ENCODE measurements at places on chromosomes 12 and 14.

DNA sequence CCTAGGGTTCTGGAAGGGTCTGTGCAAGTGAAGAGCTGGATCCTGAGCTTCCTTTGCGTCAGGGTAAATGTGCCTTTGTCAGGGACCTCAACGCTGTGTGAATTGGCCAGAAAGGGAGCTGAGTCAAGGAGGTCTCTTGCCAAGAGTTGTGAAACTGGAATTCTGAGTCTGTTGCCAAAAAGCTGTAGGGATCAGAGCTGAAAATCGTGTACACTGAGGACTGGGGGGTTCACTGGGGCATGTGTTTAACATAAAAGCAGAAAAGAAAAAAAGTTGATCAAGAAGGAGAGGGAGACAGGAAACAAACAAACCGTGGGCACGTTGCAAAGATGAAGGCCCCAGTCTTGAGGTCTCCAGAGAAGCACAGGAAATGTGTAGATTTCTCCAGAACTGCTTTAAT, 1081.5 kb downstream of the VRK1 start:
- peak; percentile 71 for DNase-seq

DNA sequence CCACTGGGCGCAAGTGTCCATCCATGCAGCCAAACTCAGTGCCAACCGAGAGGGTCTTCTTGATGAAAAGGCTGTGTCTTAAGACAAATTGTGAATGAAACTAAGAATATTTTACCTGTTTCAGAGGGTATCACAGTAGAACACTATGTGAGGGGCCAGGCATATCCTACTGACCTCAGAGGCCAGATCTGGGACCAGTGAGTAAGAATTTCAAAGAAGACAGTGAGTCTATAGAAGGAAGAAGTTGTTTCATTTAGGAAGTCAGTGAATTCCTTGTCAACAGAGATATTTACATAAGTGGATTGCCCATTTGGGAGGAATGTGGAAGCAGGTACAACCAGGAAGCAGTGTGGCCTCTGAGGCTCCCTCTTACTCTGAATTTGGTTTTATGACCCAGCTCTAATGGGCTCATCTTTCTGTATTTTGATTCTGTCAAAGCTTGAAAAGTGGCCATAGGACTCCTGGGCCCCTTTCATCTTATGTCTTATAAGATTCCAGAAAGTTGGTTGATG, 137.4 kb downstream of the ZNF664 start:
- no peak for DNase-seq

GRCh38 chr12:101698800-101699347, 1.4 kb downstream of the CHPT1 start:
- peak; percentile 12 for DNase-seq

- DNase-seq: peak; percentile 5
Measured at GRCh38 chr14:33842299-33842698, 108.6 kb downstream of the EGLN3 start.

GRCh38 chr14:22563987-22564386, 25.0 kb downstream of the DAD1 start:
- peak; percentile 64 for DNase-seq

DNA sequence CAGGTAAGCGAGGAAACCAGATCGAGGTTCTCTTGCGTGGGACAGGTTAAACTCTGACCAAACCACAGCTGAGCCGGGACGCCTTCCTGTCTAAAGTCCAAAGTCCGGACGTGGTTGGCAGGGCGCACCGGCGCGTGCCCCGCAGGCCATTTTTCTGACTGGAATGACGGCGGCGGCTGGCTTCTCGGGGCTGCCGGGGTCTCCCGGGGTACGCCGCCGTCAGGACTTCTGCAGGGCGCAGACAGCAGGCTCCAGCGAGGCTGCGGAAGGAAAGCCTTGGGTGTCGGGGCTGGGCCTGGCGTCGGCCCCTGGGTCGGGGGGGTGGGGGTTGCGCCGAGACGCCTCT, 32.8 kb downstream of the MIA2 start:
- no peak for DNase-seq

- no peak for DNase-seq
Measured at GRCh38 chr12:89597210-89597609, 71.4 kb upstream of the POC1B start.

DNA sequence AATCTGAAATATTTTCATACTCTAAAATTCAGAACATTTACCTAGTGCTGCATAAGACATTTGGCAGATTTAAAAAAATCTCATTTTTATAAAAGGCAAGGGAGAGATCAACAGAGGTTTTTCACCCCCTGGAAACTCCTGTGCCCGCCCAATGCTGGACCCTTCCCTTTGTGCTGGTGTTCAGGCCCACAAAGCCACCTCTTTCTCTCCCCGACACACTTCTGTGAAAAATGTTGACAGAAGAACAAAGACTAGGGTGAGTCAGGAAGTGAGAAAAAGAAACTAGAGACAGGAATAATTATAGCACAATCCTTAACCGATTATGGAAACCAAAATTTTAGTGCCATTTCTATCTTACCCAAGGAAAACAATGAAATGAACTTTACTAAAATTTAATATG, 197.7 kb upstream of the STXBP6 start:
- DNase-seq: no peak

DNA sequence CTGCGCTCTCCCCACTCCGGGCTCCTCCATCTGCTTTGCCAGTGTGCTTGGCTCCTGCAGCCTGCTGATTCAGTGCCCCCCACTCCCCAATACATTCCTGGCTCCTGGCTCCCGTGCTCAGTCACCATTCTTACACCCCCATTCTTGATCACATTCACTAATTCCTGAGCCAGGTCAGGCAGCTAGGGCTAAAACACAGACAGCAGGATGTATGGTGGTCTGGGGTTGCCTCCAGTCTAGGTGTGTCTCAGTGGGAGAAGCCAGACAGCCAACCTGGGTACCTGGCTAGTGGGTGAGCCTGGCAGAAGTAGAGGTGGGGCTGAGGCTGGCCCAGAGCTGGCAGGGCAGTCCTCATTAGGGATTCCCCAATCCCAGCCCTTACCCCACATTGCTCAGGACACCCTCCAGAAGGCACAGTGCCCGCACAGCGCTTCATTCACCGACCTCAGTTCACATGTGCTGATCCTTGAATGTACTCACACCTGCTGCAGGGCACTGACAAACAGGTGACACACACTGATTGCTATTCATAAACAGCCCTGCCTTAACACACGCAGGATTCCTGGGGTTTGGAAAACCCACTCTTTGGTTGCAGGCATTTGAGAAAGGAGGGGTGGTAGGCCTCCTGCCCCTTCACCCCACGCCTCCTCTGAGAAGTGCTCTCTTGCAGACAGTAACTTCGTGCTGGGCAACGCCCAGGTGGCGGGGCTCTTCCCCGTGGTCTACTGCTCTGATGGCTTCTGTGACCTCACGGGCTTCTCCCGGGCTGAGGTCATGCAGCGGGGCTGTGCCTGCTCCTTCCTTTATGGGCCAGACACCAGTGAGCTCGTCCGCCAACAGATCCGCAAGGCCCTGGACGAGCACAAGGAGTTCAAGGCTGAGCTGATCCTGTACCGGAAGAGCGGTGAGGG, 1.7 kb downstream of the KCNH3 start:
- DNase-seq: no peak

DNA sequence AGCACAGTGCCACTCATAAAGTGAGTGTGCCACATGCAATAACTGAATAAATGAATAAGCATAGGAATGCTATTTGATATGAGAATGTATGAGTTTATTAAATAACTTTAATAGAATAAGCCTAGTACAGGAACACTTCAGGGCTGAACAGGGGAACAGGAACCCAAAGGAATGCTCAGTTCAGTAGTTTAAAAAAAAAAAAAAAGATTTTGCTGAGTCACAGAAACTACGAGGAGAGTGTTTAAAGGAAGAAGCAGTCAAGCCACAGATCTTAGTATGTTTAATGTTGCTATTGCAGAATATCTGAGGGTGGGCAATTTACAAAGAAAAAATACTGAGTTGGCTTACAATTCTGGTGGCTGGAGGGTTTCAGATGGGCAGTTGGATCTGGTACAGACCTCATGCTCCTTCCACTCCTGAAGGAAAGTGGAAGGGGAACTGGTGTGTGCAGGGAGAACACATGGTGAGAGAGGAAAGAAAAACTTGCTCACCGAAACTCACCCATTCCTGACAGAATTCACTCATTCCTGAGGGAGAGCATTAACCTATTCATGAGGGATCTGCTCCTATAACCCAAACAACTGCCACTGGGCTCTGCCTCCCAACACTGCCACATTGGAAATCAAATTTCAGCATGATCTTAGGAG, 880.3 kb upstream of the MGAT4C start:
- DNase-seq: peak; percentile 60

GRCh38 chr14:37584211-37585100, 10.6 kb downstream of the FOXA1 start:
- no peak for DNase-seq

DNA sequence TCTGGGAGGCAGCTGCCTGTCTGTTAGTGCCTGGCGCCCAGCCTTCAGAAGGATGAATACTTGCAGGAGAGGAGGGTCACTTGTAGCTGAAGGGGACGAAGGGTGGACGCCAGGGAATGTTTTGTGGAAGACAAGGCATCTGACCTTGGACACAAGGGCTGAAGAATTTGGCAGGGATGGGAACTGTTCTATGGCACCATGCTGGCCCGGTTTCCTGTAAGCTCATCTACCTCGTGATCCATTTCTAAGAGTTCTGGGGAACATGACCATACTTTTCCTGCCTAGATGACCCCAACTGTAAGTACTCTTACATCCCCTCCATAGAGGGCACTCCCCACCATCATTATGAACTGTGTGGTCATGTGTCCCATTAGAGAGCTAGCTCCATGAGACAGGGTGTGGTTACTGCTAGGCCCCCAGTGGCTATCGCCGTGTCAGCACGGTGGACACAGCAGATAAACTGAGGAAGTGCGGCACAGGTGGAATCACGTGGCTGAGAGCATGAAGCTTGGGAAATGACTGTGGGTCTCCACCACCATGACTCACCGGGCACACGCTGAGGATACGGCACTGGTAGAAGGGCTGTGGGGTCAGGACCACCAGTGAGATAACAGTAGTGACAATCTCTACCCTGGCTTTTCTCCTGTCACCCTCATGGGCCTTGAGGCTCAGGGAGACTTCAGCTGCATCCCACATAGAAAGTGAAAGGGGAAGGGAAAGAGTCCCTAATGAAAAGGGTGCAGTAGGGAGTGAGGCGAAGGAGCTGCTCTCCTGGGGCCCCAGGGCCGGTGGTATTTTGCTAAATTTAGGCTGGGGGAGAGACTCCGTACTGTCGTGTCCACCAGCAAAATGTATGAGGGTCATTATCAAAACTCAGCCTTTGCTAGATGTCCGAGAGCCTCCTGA, 252.6 kb downstream of the FOXN3 start:
- no peak for DNase-seq

- DNase-seq: no peak
Measured at GRCh38 chr12:32446316-32447119, 47.2 kb downstream of the FGD4 start.

DNA sequence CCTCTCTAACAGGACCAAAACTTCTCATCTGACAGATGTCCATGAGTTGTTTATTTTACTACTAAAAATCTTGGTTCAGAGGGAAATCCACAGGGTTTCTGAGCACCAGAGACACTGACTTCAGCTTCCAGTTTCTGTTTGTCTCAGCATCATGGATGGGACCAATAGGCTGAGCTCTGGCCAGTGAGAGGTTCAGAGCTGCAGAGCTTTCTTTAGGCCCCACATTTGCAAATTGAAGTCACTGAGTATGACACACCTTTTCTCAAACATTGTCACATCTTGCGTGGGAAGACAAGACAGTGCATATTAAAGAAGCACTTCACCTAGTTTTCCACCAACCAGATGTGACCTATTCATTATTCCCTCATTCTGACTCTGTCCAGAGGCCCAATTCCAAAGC, 45.2 kb downstream of the RDH12 start:
- no peak for DNase-seq

GRCh38 chr14:57512220-57512619, 18.6 kb upstream of the CCDC198 start:
- DNase-seq: no peak

- DNase-seq: no peak
Measured at GRCh38 chr14:34003082-34003668, 52.3 kb upstream of the EGLN3 start.

DNA sequence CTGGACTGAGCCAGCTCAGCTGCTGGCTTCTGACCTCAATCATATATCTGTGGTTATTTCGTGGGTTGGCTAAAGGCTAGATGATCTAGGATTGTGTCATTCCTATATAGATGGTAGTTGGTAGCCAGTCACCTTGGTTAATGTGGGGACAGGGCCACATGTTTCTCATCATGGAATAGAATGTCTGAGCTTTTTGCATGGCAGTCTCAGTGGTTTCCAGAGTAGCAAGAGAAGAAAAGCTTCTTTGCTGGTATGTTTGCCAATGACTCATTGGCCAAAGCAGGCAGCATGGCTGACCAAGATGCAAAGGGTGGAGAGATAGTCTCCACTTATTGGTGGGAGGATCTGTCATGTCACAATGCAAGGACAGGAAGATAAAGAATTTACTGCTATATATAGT, 746.4 kb upstream of the FLRT2 start:
- DNase-seq: peak; percentile 68

- no peak for DNase-seq
Measured at GRCh38 chr12:76549131-76549530, 10.4 kb downstream of the OSBPL8 start.

DNA sequence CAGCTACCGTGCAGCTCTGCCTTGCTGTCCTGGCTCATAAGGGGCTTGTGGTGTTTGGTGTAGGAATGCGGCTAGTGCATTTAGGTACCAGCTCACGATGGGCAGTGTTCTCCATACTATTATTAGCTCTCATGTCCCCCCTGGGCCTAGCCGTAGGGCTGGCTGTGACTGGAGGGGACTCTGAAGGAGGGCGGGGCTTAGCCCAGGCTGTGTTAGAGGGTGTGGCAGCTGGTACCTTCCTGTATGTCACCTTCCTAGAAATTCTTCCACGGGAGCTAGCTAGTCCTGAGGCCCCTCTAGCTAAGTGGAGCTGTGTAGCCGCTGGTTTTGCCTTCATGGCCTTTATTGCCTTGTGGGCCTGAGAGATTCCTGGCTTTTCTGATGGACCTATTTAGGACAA, 2.1 kb downstream of the SLC39A2 start:
- no peak for DNase-seq

DNA sequence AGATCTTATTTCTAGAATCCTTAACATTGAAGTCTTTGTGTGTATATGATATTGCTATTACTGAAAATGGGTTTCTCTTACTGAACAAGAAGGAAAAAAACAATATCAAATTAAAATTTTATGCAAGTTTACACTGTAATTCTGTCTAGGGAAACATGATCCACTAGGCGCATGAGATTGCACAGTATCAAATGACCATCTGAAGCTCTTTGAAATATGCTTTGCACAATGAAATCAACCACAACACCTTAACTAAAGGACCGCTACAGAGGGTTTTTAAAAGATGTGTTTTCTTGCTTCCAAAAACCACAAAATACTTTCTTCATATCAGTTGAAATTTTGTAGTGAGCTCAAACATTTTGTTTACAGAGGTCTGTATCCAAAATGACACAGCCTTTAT, 15.1 kb upstream of the KERA start:
- no peak for DNase-seq

- DNase-seq: peak; percentile 49
Measured at GRCh38 chr12:20368651-20369304, 441 bp downstream of the PDE3A start.

DNA sequence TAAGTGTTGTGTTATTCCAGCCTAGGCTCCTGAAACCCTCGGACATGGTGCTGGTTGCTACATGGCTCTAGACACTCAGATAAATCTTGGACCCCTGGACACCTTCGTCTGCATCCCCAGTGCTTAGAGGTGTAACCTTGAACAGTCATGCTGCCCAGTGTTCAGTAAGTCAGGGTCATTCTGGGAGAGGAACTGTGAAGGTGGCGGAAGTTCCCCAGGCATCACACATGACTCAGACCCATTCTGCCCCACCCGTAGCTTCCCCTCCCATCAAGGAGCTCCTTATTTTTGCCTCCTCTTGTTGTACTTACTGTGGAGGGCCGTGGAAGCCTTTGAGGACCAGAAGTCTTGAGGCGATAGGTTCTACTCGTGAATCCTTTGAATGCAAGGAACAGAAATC, 18.1 kb upstream of the SSPN start:
- DNase-seq: no peak

Measured in fibroblast of skin of right biceps (primary cell).